ENCODE measurements at places on chromosomes 13 and 19. TPM values are rescaled to one million over a fixed set of nuclear protein-coding genes. Genes with fewer than 3 reads are reported as not detected.

- no peak overlapping the region for H3K4me3 ChIP-seq
- peaks cover 6% of the 10 kb centered on the region for H3K4me1 ChIP-seq
- H3K27ac ChIP-seq = no peak overlapping the region
- peaks cover 5% of the 10 kb centered on the region for H3K36me3 ChIP-seq
- H3K27me3 ChIP-seq = no peaks in the 10 kb centered on the region
Observed at GRCh38 chr19:45629704-45630103, 9.5 kb downstream of the EML2 start.

DNA sequence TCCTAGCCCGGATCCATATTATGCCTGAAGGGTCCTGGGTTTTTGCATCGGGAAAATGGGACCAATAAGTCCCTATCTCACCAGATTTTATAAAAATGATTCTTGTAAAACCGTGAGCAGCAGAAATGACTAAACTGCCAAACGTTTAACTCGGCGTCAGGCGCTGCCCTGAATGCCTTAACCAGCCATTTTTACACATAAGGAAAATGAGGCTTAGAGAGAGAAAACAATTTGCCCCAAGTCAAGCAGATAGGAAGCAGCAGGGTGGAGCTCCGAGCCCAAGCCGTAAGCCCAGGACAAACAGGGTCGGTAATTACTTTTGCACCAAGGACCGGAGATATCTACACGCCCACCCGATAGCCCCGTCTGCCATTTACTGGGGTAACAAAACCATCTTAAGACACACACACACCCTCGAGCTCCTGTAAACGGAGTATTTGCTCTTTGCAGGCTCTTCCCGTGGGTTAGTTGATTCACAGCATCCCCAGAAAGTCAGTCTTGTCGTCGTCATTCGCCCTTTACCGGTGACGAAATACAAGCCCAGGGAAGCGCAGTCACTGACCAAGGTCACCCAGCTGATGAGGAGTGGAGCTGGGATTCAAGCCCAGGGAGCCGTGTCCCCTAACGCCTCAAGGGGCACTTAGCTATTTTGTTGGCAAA lies 16.0 kb upstream of the MRI1 start:
- DNase-seq = peak; percentile 58
- no peaks in the 10 kb centered on the region for H3K36me3 ChIP-seq

DNA sequence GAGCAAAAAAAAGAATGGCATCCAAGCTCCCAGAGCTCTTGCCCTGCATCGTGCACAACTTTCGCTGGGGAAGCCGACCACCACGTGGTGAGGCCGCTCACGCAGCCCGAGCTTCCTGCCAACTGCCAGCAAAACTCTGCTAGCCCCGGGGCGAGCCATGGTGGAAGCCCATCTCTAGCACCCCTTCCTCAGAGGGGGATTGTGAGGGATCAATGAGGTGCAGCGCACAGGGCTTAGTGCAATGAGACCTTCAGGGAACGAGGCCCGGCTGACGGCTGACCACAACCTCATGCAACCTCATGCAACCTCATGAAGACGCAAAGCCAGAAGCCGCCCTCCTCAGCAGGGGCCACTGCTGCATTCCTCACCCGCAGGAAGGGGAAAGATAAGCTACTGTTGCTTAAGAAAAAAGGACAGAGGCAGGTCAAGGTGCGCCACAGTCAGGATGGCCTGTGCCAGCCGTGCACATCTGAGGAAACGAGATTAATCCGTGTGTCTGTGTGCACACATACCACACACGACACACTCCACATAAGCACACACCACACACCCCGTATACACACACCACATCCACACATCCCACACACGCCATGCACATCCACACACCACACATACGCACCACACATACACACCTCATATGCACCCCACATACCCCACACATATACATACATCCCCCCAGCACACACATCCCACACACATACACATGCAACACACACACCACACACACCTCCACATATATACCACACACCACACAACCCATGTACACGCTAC lies 9.6 kb downstream of the HSPBP1 start:
- peaks cover 10% of the 10 kb centered on the region for H3K4me1 ChIP-seq
- no peak overlapping the region for H3K27ac ChIP-seq
- DNase-seq = no peak
- peaks cover 41% of the 10 kb centered on the region for H3K36me3 ChIP-seq
- no peaks in the 10 kb centered on the region for H3K27me3 ChIP-seq

Gene CRTC1
- 3.7 TPM for total RNA-seq

DNA sequence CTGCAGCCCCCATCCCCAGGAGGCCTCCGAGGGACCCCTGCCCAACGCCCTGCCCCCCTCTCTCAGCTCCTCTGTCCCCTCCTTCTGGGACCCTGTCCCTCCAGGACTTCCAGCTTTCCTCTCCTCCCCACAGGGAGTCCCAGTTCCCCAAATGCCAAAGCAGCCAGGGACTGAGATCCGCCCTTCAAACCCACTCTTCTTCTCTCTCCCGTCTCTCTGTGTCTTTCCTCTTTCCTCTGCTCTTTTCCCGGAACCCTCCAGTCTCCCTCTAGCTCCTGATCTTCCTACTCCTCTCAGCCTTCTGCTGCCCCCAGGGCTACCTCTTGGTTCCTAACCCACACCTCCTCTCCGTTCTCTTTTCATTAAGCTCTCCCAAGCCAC lies 377 bp downstream of the CA11 start:
- H3K4me3 ChIP-seq = 0 out of 2 replicates have a peak overlapping the region, but pooled peaks have one; percentile 61
- H3K4me1 ChIP-seq = peaks cover 14% of the 10 kb centered on the region
- DNase-seq = no peak
- no peaks in the 10 kb centered on the region for H3K27me3 ChIP-seq

DNA sequence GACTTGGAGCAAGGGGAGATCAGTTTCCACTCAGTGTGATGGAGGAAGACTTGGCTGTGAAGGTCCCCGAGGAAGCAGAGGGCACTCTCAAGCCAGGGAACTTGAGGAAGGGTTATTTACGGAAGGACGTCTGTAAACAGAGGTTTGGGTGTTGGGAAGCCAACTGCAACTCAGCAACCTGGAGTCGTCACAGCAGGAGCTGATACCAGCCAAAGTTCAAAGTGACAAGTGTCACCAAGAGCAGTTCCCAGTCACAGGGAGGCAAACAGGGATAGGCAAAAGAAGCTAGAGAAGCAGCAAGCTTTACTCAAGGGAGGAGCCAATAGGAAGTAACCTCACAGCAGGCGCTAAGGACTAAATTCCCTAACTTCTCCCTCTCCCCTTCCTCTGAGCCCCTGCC lies 205.5 kb downstream of the EFNB2 start:
- H3K27ac ChIP-seq = no peak overlapping the region
- H3K36me3 ChIP-seq = no peaks in the 10 kb centered on the region
- no peak overlapping the region for H3K4me3 ChIP-seq
- H3K27me3 ChIP-seq = no peaks in the 10 kb centered on the region
- H3K4me1 ChIP-seq = no peaks in the 10 kb centered on the region

- H3K4me3 ChIP-seq = peak overlapping the region; percentile 77
- H3K27me3 ChIP-seq = no peaks in the 10 kb centered on the region
- DNase-seq = no peak
- peak overlapping the region; percentile 17 for H3K27ac ChIP-seq
- peaks cover 11% of the 10 kb centered on the region for H3K36me3 ChIP-seq
Observed at GRCh38 chr19:43597876-43598275, 1.5 kb downstream of the ZNF576 start.

DNA sequence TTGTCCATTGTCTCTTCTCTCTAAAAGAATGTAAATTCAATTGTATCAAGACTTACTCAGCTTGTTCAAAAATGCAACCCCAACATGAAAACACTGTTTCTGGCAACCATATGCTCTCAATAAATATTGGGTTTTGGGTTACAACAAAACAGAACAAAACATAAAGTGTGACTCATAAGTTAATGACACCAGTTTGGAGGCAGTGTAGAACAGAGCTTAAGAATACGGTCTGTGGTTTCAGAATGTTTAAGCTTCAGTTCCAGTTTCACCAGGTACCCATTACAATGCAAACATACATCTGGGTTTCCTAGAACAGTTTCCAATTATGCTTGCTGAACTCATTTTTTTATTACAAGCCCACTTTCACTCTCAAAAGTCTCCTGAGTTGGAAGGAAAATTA lies 285.8 kb upstream of the PCDH9 start:
- H3K4me3 ChIP-seq = no peak overlapping the region
- no peak for DNase-seq
- H3K36me3 ChIP-seq = no peaks in the 10 kb centered on the region
- H3K27ac ChIP-seq = no peak overlapping the region
- no peaks in the 10 kb centered on the region for H3K27me3 ChIP-seq

DNA sequence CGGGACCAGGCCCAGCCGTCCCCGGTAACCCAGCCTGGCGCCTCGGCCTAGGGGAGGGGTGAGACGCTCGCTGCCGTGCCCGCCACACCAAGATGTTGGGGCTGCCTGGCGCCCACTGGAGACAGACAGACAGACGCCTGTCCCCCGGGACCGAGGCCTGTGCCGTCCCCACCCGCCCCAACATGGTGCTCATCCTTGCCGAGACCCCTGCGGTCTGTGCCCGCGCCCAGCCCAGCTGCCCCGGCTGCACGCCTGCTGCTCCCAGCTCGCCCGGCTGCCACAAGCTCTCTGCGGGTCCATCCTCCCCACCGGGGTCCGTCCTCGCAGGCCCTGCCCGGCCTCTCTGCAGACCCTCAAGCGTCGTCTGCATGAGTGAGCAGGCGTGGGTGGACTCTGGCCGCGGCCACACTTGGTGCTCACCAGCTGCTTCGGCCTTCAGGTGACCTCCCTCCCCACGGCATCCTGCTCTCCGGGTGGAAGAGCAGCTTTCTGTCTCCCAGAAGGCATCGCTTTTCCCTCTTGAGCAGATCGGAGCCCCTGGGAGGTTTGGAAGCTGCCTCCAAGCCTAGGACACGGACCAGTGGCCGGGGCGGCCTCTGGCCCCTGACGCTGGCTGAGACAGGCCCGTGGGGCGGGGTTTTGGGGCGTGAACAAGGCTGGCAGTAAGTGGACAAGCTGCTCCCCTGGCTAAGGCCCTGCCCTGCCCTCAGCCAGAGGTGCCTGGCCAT lies 6.7 kb upstream of the TMPRSS9 start:
- no peak overlapping the region for H3K4me3 ChIP-seq
- no peaks in the 10 kb centered on the region for H3K27me3 ChIP-seq
- H3K27ac ChIP-seq = no peak overlapping the region
- H3K4me1 ChIP-seq = no peaks in the 10 kb centered on the region
- DNase-seq = no peak
